ENCODE measurements at places on chromosomes 2 and 18.

DNA sequence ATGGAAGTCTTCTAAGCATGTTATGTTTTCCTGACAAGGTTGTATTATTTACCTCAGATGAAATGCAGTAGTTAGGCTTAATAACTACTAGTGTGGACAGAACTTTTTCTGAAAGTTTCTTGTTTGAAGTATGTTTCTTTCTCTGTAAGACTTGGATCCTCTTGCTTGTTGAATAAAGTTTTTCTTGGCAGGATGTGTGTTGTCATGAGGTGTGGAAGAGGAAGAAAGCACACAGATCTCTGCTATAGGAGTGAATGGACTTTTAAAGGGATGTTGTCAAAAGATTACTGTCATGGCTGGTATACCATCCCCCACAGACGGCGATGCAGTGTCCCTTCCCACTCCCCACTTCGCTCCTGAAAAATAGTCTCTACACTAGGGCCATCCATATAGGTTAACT lies 2.6 kb downstream of the CAB39 start:
- no peak for DNase-seq

- no peak for DNase-seq
These were observed 84.4 kb downstream of the TMEM131 start for GRCh38 chr2:97911206-97911921.

DNA sequence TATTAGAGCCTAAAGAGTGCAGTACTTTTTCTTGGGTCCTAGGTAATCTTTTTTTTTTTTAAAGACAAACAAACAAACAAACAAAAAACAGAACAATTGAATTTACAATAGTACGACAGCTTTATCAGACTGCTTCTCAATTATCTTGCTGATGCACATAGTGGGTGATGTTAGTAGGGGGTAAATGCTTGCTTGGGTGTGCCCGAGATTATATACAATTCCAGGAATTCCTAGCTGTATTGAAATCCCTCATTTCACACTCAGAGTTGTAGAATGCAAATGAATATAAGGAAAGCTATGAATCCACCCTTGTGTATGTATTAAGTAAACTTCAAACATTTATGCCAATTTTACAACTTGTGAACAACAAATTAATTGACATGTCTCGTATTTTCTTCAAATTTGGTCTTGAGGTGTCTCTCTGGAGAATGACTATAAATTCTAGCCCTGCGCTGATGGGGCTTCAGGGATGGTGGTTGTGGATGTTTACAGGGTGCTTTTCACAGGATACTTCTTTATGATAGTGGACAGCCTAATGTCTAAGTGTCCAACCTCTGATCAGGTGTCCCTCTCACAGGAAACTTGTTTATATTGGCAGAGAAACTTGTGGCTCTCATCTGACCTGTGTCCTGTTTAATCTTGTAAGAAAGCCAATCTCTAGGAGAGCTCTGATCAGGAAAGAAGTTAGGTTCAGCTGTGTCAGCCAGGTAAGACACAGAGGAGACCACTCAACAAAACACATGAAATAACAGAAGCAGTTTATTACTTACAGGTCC lies 61.9 kb upstream of the SLC39A10 start:
- DNase-seq: no peak

DNA sequence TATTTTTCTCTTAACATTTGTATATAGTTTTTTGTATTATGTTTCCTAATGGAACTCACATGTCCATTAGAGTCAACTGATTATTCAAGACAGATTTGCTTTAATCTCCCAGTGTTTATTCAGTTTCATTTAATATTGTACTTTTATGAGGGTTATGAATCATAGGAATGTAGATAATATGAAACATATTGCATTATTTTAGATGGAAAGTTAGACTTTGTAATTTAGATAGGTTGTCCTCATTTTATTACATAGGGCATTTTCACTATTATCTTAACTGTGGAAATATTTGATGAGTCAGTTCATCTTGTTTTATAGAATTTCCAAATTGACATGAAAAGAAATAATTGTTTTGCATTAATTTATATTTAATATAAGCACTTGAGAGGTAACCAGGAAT lies 240.8 kb downstream of the PLCL1 start:
- no peak for DNase-seq

DNA sequence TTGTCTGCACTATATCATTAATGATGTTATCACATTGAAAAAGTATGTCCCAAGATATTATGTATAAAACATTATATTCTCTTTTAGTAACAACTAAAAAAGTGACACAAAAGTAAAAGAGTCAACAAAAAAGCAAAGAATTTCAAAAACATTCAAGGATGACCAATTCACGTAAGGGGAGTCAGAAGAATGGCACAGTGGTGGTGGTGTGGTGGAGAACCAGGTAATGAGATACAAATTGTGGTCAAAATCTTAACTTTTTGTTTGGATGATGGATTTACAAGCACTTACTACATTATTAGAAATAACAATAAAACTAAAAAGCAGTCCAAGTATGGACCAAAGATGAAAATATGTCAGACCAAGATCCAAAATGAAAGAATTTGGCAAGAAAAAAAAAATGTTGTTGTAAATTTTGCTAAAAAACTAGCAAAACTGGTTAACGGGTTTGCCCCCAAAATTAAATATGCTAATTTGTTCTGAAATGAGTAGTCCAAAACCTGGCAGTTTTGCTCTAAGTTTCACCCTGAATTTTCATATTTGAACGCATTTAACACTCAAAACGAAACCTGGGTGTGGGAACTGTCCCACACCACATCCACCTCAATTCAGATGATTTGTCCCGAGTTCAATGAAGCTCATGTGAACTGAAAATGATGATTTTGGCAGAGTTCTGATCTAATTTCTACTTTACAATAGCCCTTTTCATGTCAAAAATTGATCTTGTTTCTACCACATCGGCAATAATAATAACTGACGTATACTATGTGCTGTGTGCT lies 135.8 kb downstream of the IKZF2 start:
- DNase-seq: no peak

DNA sequence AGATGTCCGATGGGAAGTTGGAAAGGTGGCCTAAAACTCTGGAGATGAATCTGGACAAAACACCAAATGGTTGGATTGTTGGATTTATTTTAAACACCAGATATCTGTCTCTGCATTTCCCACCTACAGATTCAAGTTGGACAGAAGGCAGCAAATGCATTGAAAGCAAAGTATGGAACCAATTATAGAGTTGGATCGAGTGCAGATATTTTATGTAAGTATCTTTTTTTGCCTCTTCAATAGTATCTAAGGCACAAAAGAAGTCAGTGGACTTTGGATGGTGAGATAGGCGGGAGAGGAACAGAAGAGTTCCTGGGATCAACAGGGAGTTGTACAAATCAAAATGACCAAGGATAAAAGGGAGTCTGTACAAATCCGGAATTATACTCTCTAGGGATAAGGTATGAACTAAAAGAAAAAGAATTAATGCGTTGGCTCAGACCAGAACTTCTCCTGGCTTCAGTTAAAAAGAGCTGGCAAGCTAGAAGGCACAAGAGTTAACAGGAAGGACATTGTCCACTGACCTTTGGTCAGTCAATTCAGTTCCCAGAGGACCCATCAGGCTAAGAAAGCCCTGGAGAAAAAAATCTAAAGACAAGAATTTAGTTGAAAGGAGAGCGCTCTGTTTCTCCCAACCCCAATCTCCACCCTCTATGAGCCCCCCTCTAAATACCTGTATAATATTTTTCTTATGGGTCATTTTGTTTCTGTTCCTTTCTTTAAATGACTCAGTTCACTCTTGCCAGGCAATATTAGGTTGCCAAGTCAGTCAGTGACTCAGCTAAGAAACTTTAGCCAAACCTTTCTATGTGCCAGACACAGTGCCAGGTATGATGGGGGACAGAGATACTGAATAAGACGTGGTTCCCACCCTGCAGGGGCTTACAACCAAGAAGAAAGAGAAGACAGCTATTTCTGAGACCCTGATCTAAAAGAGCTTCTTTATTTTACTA lies 29.1 kb downstream of the CPO start:
- peak; percentile 34 for DNase-seq

DNA sequence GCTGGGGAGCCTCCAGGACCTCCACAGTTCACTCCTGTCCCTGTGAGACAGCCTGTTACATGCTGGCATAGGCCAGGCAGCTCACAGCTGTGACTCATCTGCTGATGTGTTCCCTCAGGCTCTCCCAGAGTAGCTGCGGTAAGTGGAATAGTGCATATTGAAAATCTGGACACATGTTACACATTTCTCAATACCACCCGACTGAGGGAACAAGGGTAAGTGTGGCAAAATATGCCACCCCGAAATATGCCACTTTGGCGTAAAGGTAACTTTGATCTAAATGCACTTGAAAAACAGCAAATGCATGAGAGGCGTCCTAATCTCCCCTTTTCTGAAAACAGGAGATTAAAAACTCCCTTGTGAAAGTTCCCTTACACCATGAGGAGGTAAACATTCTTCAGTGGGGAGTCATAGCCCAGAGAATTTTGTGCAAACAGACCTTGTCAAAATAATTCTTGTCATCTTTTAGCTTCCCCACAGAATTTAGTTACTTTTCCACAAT lies 557.9 kb downstream of the CCDC85A start:
- DNase-seq: no peak

- no peak for DNase-seq
These were observed 10.3 kb downstream of the ATP8B1 start for GRCh38 chr18:57792631-57793301.

Measured in hindlimb muscle (tissue), 1 donor.